Left kidney (tissue), 8 donors: ENCODE measurements at places on chromosomes 13 and 19.

- no peak for DNase-seq
Observed at GRCh38 chr19:32719611-32720059, at the start of gene TDRD12. Gene TDRD12, plus strand, starts transcription at chr19:32719767. Its CDS starts 306 bp downstream, at chr19:32720073.

GRCh38 chr19:55384131-55384919 is at the start of gene TMEM238:
Gene TMEM238, minus strand, starts transcription at chr19:55384292. Its CDS starts 33 bp downstream, at chr19:55384259.
- no peak for DNase-seq

GRCh38 chr13:24124789-24125476 is 35.6 kb upstream of the SPATA13 start:
- DNase-seq: no peak

DNA sequence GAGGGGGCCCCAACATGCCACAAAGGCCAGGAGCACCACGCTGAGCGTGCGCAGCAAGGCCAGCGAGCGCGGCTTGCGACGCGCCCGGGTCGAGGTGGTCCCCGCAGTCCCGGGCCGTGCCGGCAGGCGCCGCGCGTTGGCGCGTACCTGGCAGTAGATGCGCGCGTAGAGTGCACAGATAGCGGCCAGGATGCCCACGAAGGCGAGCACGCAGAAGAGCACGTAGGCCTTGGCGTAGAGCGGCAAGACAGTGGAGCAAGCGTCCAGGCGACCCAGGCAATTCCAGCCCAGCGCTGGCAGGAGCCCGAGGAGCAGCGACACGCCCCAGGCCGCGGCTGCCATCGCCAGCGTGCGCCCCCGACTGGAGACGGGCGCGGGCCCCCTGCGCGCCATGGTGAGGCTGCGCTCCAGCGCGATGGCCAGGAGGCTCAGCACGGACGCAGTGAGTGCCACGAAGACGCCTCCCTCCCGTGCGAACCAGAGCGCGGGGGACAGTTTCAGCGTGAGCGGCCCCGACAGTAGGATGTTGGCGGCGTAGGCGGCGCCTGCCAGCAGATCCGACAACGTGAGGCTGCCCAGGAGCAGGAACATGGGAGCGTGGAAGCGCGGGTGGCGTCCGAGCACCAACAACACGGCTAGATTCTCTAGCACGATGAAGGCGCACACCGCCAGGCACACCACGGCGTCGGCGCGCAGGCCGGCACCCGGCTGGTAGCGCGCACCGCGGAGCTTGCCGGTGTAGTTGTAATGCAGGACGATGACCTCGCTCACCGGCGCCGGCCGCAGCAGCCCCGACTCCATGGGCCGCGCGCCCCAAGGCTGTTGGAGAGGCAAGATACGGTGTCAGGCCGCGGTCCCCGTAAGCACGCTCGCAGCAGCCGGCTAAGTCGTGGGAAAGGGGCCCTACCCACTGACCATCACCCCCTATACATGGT is 2.8 kb downstream of the S1PR5 start:
- no peak for DNase-seq

DNA sequence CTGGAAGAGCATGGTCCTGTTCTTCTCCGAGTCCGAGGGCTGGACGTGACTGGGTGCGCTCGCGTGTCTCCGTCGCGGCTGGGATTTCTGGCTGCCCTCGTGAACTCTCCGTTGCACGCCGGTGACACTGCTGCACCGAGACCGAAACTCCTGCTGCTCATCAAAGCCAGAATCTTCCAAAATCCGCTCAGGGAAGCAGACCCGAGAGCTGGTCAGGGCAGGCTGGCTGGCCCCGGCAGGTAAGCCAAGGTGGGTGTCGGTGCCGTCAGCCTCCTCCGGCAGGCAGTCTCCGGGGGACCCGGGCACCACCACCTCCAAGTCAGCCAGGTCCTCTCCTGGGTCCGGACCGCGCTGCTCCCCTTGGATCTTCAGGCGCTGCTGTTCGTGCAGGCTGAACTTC is 119.9 kb downstream of the TBC1D4 start:
- DNase-seq: no peak

DNA sequence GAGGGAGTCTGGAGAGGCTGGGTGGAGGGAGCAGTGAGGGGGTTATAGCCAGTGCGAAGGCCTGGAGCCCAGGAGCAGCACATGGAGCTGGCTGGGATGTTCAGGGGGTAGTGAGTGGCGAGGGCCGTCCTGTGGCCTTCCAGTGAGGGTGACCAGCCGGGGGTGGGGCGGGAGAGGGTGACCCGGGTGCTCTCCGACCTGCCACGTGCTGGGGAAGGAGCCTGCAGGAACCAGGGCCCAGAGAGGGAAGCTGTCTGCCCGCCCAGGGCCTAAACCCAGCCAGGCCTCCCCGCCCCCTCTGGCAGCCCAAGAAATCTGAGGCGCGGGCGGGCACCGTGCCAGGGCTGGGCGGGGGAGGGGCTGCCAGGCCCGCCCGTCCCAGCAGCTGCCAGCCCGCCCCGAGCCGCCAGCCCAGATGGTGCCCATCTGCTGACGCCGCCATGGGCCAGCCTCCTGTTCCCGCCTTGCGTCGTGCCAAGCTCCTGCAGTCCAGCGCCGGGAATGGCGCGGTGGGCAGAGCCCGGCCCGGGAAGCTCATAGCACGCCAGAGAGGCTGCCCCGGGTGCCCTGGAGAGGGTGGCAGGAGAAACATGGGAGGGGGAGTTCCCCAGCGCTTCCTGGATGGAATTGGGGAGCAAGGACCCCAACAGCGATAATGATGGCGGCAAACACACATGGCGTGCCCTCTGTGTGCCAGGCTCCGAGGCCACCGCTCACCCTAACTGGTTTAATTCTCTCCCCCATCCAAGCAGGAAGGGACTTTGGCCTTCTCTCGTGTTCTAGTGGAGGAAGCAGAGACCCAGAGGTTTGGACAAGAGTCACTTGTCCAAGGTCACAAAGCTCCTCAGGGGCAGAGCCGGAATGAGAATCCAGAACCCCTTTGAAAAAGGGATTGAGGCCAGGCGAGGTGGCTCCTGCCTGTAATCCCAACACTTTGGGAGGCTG is 21.5 kb downstream of the NFIC start:
- no peak for DNase-seq

- no peak for DNase-seq
Observed at GRCh38 chr13:113186061-113186900, 22.2 kb downstream of the PCID2 start.

DNA sequence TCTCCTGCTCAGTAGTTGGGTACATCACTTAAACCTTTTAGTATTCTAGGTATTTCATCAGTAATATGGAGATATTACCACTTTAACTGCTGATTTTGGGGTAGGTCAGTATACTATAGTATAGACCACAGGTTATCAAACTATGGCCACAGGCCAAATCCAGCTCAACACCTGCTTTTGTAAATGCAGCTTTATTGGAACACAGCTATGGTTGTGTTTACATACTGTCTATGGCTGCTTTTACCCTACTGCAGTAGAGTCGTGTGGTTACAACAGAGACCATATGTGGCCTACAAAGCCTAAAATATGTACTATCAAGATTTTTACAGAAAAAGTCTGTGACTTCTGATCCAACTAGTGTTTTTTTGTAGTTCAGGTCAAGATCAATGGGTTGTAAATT is 10.3 kb downstream of the COG6 start:
- DNase-seq: no peak
